Colonic mucosa (tissue), 4 donors: ENCODE measurements at places on chromosomes 11 and 22. TPM values are rescaled to one million over a fixed set of nuclear protein-coding genes. Genes with fewer than 3 reads are reported as not detected.

DNA sequence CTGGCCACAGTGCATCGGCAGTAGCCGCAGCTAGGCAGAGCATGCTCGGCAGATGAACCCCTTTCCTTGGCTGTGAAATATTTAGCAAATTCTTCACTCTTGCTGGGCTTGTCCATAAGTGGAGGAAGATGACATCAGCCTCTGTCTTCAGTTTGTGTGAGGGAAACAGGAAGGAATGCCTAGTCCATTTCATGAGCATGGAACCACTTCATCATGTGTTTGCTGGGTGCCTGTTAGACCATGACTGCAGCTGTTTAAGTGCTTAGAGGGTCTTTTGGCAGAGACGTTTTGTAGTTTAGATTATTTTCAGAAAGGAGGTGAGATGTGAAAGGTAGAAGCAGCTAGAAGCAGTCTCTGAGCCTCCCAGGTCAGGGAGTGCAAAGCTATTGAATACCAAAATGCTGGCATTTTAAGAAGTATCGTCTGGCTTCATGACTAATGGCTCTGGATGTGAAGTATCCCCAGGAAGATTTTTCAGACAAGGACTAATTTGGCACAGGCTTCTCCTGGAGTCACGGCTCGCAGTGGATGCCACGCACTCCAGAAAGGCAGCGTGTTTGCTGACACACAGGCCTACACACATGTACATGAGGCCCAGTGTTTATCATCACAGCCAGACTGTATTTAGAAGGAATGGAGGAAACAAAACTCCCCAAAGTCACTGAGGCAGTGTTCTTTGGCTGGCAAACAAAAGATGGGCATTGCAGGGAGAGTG lies 43.1 kb upstream of the GRAMD1B start:
- no peak for DNase-seq

The GRM5 gene
- total RNA-seq: not detected

DNA sequence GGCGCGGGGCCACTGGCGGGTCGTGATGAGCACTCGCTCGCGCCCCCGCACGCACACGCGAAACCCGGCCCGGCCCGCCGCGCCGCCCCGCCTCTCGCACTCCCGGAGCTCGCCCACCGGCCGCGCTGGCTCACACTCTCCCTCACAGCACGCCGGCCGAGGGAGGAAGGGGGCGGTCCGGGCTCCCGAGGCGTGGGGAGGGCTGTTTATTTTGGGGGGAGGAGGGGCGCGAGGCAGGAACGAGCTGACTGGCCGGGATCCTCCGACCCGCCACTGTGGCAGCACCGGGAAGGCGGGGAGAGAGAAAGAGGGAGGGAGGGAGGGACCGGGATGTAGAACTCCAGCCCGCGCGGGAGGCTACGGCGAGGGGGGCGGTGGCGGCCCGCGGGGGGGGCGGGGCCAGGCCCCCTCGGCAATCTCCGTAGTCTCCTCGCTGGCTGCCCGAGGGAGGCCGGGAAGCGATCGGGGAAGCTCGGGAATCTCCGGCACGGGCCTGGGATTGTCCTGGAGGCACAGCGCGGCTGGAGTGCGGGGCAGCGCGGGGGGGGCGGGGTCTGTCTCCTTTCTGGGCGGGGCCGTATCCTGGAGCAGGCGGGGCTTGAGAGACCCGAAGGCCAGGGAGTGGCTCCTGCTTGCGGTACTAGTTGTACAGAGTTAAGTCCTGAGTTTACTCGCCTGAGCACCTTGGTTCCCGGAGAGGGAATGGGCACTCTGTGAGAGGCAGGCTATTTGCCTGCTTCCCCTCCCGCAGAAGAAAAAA lies at the start of gene RBFOX2:
Gene RBFOX2 (minus strand): TSS at position 179 of the 760 bp plus-strand sequence. CDS start 399 bp downstream, outside the sequence.
- peak; percentile 98 for DNase-seq

DNA sequence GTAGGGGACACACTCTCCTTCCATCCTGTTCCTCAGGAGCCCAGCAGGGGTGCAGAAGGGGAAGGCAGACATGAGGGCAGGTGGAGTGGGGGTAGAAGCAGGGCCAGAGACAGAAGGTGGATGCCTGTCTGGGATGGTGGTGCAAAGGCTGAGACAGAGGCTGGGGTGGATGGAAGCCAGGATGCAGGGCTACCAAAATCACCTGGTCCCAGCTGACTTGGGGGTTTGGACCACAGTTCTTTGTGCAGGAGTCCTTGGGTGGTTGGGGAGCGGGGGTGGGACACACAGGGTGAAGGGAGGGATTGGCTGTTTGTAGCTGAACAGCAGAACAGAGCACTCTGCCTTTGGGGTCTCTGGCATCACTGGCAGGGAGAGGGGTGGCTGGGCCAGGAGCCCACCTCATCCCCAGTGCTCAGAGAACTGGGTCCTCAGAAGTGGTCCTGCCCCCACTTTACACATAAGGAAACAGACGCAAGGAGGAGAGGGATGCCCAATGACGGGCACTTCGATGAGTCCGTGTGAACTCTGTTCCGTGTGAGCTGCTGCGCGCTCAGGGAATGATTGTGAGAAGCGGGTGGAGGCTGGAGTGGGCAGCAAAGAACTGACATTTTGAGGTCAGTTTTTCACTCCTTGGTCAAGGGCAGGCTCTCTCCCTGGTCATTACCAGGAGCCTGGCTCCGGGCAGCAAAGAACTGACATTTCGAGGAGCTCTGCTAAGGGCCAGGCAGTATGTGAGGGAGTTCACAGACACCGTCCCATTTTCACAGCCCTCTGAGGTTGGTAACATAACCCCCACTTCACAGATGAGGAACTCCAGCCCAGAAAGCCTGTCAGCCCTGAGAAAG lies 1.9 kb downstream of the TAGLN start:
- no peak for DNase-seq

GRCh38 chr11:63613517-63614135 lies 607 bp downstream of the PLAAT3 start:
- DNase-seq: peak; percentile 40

GRCh38 chr22:46107089-46107664 lies 43.1 kb upstream of the PPARA start:
- no peak for DNase-seq

DNA sequence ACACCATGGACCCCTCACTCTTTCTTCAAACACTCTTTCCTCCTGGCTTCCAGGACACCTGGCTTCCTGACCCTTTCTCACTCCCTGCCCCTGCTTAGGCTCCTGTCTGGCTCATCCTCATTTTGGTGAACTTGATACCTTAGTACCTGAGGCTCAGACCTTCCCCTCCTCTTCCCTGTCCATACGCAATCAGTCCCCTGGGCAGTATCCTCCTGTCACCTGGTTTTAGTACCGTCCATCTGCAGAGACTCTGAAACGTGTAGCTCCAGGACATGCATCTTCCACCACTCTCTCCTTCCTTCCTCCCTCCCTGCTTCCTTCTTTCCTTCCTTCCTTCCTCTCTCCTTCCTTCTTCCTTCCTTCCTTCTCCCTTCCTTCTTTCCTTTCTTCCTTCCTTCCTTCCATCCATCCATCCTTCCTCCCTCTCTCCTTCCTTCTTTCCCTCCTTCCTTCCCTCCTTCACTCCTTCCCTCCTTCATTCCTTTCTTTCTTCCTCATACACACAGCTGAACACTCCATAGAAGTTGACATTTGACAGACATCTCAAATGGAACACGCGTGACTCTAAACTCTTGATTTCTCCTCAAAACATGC lies 1488.6 kb downstream of the TBC1D22A start:
- no peak for DNase-seq

DNA sequence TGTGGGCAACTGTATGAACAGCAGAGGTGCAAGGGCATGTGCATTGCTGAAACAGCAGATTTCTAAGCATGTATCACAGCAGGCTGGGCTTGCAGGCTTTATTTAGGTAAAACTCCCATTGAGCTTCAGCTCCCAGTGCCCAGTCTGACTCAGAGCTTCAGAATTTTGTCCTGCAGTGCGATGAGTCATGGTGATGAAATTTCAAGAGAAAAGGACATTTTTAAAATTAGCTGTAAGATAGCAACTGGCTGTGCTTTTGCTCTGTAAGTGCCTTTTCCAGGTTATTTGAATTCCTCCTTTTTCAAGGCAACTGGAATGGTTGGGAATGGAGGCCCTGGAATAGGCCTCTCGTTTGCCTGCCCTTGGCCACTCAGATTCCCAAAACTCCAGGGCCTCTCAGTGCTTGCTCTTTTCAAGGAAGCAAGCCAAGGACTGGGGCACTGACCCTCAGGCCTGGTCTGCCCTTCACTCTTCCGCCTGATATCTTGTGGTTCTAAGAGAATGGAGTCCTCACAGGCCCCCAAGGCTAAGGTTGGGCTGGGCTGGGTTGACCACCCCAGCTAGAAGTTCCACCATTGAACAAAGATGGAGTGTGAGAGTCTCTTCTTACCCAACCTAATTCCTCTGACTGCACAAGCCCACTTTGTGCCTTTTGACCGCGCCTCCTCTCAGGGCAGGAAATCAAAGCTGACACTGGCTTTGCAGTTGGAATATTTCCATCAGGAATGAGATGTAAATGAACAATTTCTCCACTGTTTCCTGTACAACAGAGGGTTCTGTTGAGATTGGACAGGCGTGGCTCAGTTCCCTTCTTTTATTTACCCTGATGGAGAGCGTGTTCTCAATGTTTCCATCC lies 59.5 kb upstream of the PRSS23 start:
- DNase-seq: peak; percentile 31

The GALNT18 gene
- 8.3 TPM for total RNA-seq

GRCh38 chr22:30038219-30038618 lies 42.0 kb upstream of the HORMAD2 start:
- DNase-seq: no peak

GRCh38 chr11:108708173-108708572 lies 43.3 kb downstream of the DDX10 start:
- DNase-seq: no peak

DNA sequence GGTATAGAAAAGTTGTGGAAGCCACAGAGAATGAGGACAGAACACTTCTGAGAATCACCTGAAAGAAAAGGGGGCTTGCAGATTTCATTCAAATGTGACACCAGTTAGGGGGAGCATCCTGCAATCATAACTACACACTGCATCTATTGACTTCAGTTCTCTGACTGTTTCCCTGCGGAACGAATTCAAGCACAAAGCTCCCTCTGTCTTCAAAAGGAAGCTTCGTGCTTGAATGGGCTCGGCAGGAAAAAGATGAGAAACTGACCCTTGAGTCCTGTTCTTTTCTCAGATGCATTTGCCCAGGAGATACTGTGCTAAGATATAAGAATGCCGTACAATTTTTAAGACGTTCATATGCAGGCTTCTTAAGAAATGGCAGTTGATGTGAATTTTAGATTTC lies 2000.4 kb upstream of the RAG2 start:
- no peak for DNase-seq
